Immature natural killer cell (primary cell): ENCODE measurements at places on chromosomes 6 and 20. TPM values are rescaled to one million over a fixed set of nuclear protein-coding genes. Genes with fewer than 3 reads are reported as not detected.

CALHM4 gene
- not detected for polyA plus RNA-seq

CLIC5 gene
- 0.44 TPM for polyA plus RNA-seq

DHX35 gene
- 5.0 TPM for polyA plus RNA-seq

LRRC1 gene
- polyA plus RNA-seq: 2.7 TPM

DNA sequence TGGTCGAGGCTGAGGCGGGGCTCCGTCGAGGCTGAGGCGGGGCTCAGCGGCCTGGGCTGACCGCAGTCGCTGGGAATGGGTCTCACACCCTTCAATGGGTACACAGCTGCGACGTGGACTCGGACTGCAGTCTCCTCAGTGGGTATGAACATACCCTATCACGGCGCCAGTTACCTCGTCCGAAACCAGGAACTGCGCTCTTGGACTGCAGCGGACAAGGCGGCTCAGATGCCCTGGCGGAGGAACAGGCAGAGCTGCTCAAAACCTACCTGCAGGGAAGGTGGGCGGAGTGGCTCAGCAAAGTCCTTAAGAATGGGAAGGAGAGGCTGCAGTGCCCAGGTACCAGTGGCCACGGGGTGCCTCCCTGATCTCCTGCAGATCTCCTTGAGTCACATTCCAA, 14.2 kb downstream of the HLA-A start:
- no peaks in the 10 kb centered on the region for H3K4me1 ChIP-seq
- no peak for DNase-seq
- no peaks in the 10 kb centered on the region for H3K27me3 ChIP-seq
- H3K4me3 ChIP-seq: no peak overlapping the region
- H3K27ac ChIP-seq: no peak overlapping the region

- H3K27me3 ChIP-seq: peaks cover 34% of the 10 kb centered on the region
- peaks cover 7% of the 10 kb centered on the region for H3K36me3 ChIP-seq
- H3K27ac ChIP-seq: no peak overlapping the region
- no peak for DNase-seq
- no peak overlapping the region for H3K4me3 ChIP-seq
Observed at GRCh38 chr6:41466437-41466990, 79.7 kb upstream of the FOXP4 start.

DNA sequence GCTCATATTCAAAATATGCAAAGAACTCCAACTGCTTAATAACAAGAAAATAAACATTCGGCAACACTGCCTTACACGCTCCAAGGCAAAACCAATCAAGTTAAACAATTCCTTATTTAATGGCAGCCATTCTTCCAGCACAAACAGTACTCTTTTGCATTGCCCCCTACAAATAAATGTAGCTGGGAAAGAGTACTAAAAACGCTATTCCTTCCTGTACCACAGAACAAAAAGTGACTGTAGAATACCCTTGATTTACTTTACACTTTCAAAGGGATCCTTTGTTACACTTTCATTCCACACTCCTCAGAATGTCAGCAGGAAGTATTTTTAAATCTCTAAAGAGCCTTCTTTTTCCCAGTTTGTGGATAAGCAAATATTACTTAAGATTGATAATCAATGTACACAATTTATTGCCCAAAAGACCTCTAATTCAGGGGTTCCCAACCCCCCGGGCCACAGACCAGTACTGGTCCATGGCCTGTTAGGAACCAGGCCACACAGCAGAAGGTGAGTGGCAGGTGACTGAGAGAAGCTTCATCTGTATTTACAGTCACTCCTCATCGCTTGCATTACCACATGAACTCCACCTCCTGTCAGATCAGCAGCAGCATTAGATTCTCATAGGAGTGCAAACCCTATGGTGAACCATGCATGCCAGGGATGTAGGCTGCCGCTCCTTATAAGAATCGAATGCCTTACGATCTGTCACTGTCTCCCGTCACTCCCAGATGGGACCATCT, 51.6 kb downstream of the MBOAT1 start:
- no peaks in the 10 kb centered on the region for H3K36me3 ChIP-seq
- no peak for DNase-seq
- H3K27me3 ChIP-seq: no peaks in the 10 kb centered on the region
- no peak overlapping the region for H3K27ac ChIP-seq
- H3K4me3 ChIP-seq: no peak overlapping the region

- H3K4me1 ChIP-seq: no peaks in the 10 kb centered on the region
- no peak for DNase-seq
- no peaks in the 10 kb centered on the region for H3K36me3 ChIP-seq
- H3K27me3 ChIP-seq: no peaks in the 10 kb centered on the region
Observed at GRCh38 chr6:143741480-143741879, 63.7 kb downstream of the PHACTR2 start.

DNA sequence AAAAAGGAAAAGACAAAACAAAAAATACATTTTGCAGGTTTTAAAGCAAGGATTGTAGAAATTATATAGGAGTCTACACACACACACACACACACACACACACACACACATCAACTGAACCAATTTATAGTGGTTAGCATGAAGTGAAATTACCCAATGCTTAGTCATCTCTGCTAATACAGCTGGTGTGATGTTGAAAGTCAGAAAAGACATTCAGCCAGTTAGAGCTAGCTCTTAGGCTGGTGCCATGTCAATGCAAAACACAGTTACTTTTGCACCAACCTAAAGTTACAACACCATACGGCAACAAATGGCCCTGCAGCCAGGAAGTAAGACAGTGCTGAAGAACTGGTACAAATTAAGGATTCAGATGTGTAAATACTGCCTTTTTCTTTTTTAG, 15.2 kb downstream of the FAM210B start:
- no peaks in the 10 kb centered on the region for H3K36me3 ChIP-seq
- peaks cover 4% of the 10 kb centered on the region for H3K4me1 ChIP-seq
- H3K27me3 ChIP-seq: no peaks in the 10 kb centered on the region
- H3K27ac ChIP-seq: peak overlapping the region; percentile 12

DNA sequence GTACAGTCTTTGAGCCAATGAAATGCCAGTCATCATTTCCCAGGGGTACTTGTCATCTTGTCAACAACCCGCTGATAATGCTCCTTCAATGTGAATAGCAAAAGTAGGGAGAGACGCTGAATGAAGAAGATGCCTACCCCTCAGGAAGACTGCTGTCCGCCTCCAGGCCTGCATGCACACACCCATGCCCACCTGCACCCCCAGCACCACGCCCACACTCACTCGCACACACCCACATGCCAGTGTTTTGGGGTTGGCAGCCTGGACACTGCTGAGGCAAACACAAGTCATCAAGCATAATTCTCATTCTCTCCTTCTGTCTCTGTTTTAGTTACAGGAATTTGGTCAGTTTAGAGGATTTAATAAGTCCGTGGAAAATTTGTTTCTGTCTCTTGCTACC, 63.6 kb downstream of the SYTL3 start:
- no peak for DNase-seq
- no peak overlapping the region for H3K27ac ChIP-seq
- H3K4me3 ChIP-seq: no peak overlapping the region
- peaks cover 10% of the 10 kb centered on the region for H3K27me3 ChIP-seq
- peaks cover 75% of the 10 kb centered on the region for H3K4me1 ChIP-seq

DNA sequence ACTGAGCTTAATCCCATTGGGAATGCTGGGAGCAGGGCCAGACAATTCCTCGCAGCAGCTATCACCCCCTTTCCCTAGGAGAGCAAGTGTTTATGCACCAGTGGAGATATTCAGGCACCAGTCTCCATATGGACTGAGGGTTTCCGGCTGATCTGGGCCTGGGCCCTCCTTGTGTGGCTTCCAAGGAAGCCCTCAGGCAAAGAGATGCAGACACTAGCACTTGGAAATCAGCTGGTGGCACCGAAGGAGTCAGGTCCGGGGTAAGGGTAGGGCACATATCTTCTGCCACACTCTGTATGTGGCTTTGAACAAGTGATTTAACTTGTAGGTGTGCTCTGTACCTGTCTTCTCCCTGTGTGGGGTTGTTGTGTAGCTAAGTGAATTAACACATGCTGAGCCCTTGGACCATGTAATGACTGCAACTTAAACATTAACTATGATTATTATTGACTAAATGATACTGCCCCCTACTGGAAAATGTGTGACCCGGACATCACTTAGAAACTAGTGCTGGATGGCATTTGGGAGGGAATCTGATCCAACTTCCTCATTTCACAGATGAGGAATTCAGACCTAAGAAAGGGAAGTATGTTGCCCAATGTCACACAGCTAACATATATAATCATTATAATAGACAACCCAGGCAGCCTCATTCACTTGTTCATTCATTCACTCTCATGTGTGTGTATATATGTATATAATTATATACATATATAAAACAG, 19.3 kb upstream of the WFDC2 start:
- H3K27me3 ChIP-seq: no peaks in the 10 kb centered on the region
- DNase-seq: peak; percentile 35
- H3K4me1 ChIP-seq: no peaks in the 10 kb centered on the region
- H3K27ac ChIP-seq: no peak overlapping the region
- peaks cover 3% of the 10 kb centered on the region for H3K36me3 ChIP-seq
- H3K4me3 ChIP-seq: no peak overlapping the region

GRCh38 chr6:85602100-85602499, 8.4 kb upstream of the SNX14 start:
- DNase-seq: no peak
- no peaks in the 10 kb centered on the region for H3K4me1 ChIP-seq
- H3K4me3 ChIP-seq: no peak overlapping the region
- H3K27ac ChIP-seq: no peak overlapping the region

DNA sequence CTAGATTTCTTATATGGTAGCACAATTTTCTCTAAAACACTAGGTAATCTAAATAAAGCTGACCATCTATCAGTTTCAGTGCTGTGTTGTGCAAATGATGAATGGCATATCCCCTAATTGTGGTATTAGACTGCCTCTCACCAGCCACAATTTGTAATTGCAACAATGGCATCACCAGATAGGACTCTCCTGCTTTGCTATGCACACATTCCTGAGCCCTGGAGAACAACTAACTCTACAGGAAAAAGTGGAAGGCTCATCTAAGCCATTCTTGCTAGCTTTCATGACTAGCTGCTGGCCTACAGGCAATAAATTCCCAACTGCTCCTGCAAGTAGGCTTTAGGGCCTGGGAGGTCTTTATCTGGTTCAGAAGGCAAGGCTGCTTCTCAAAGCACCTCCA, 974.1 kb downstream of the EYS start:
- no peak for DNase-seq
- H3K27me3 ChIP-seq: no peaks in the 10 kb centered on the region
- no peak overlapping the region for H3K27ac ChIP-seq
- no peak overlapping the region for H3K4me3 ChIP-seq
- H3K4me1 ChIP-seq: no peaks in the 10 kb centered on the region

DNA sequence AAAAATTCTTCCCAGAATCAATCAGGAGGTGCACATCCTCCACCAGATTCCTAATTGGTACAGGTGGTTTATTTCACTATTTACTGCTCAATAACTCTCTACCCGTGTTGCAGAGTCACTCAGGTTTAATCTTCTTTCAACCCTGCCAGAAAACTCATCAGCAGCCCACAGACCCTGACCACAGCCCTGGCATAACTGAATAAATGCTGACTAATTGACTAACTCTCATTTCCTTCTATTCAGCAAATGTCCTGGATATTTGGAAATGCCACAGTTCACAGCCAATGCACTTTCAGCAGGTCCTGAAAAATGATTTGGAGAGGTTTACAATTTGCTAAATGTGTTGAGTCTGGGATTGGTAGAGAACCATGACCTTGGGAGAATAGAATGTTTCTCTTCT, 62.3 kb downstream of the TRMT6 start:
- no peak for DNase-seq
- H3K4me3 ChIP-seq: no peak overlapping the region
- no peaks in the 10 kb centered on the region for H3K27me3 ChIP-seq
- H3K36me3 ChIP-seq: no peaks in the 10 kb centered on the region
- H3K27ac ChIP-seq: no peak overlapping the region

DNA sequence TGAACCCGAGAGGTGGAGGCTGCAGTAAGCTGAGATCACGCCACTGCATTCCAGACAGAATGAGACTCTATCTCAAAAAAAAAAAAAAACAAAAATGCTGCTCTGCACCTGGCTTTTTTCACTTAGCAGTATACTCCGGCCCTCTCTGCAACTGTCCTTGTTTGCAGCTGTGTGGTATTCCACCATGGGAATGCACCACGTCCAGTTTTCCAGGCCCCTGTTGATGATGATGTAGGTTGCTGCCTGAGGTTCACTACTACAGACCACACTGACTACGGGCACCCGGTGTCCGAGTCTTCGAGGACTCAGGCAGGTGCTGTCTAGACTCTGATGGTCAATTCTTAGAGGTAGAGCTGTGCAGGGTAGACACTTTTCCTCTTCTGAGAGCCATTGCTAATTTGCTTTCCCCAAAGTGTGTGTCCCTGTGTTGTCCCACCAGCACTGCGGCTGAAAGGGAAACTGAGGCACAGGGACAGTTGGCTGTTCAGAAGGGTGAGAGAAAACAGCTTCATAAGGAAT, 56.5 kb downstream of the UBE2V1 start:
- DNase-seq: no peak
- H3K36me3 ChIP-seq: no peaks in the 10 kb centered on the region
- H3K27me3 ChIP-seq: peaks cover 5% of the 10 kb centered on the region
- H3K4me1 ChIP-seq: no peaks in the 10 kb centered on the region
- H3K27ac ChIP-seq: no peak overlapping the region

DNA sequence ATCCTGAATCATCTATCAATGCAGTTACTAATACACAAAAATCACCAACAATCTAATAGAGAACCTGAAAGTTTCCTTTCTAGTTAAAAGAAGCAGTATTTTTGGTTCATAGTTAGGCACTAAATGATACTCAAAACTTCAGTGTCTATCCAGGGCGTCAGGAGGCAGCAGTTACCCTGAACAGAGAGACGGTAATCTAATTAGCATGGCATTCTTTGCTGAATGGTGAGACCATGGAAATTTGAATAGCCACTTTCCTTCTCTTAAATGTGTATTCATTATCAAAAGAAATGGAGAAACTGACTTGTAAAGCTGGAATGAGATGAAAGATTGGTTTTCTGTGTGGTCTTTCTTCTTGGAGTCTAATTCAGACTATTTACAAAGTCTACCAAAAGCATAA, 146.6 kb upstream of the BMP5 start:
- H3K4me1 ChIP-seq: no peaks in the 10 kb centered on the region
- no peak for DNase-seq
- H3K27me3 ChIP-seq: peaks cover 2% of the 10 kb centered on the region
- H3K4me3 ChIP-seq: no peak overlapping the region
- no peak overlapping the region for H3K27ac ChIP-seq

GRCh38 chr6:39664173-39664572, 61.0 kb downstream of the KIF6 start:
- no peaks in the 10 kb centered on the region for H3K27me3 ChIP-seq
- no peak overlapping the region for H3K4me3 ChIP-seq
- DNase-seq: no peak
- no peaks in the 10 kb centered on the region for H3K4me1 ChIP-seq
- no peak overlapping the region for H3K27ac ChIP-seq

DNA sequence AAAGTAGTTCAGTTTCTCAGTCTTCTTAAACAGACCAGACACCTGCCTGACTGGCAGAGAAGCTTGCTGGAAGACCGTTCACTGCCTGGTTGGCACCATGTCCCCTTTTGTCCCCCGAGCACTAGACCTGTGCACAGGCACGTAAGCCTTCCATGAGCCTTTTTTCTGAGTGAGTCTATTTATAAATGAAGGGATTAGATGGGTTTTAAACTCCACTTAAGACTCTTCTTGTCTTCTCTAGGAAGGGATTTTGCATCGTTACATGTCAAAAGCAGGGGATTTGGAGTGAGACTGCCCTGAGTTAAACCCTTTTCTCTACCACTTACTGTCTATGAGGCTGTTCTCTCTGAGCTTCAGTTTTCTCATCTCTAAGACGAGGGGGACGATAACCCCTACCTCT, 37.6 kb downstream of the STK35 start:
- no peak overlapping the region for H3K4me3 ChIP-seq
- H3K27ac ChIP-seq: no peak overlapping the region
- H3K27me3 ChIP-seq: no peaks in the 10 kb centered on the region
- H3K4me1 ChIP-seq: peaks cover 51% of the 10 kb centered on the region

- no peaks in the 10 kb centered on the region for H3K4me1 ChIP-seq
- no peak overlapping the region for H3K27ac ChIP-seq
- peaks cover 2% of the 10 kb centered on the region for H3K27me3 ChIP-seq
- DNase-seq: no peak
- H3K4me3 ChIP-seq: no peak overlapping the region
Observed at GRCh38 chr6:40346246-40346645, 240.9 kb downstream of the LRFN2 start.
